ENCODE measurements at places on chromosomes 3 and 15.

- no peak for DNase-seq
These were observed 744.0 kb upstream of the SGO1 start for GRCh38 chr3:20930034-20930433.

DNA sequence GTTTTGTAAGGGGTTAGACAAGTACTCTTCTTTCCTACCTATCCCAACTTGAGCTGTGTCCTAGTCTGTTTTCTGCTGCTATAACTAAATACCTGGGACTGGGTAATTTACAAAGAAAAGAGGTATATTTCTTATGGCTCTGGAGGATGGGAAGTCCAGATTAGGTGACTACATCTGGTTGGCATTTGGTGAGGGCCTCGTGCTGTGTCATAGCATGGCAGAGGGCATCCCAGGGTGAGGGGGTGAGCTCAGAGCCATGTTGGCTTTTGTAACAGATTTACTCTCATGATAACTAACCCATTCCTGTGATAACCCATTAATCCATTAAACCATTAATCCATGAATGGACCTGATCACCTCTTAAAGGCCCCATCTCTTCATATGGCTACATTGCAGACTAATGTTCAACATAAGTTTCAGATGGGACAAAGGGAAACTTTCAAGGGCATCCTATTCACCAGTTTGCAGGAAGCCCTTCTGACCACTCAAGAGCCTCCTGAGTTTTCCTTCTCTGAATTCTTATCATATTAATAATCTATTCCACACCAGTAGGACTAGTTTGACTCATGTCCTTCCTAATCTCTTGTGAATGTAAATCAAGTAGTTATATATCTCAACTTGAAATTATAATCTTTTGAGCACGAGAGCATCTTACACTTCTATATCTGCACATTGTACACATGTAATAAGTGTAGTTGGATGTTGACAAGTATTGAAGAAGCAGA, 185.7 kb upstream of the ZPLD1 start:
- DNase-seq = no peak

- no peak for DNase-seq
These were observed 18.8 kb downstream of the ZBBX start for GRCh38 chr3:167361306-167361705.

DNA sequence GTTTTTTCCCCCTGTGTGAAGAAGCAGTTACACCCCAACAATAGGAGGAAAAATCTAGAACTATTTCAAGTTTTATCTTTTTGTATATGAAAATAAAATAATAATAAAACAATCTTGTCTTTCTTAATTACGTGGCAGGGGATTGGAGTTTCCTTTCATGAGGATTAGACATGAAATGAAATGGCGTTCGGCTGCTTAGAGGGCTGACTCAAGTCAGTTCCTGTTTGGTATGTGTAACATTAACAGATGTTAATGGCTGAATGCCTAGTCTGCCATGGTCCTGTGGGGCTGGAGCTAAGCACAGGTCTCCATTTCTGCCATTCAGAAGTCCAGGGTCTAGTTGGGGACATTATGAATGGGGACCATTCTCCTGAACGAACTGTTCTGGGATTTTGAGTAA, 3.1 kb upstream of the EXOG start:
- DNase-seq = no peak

DNA sequence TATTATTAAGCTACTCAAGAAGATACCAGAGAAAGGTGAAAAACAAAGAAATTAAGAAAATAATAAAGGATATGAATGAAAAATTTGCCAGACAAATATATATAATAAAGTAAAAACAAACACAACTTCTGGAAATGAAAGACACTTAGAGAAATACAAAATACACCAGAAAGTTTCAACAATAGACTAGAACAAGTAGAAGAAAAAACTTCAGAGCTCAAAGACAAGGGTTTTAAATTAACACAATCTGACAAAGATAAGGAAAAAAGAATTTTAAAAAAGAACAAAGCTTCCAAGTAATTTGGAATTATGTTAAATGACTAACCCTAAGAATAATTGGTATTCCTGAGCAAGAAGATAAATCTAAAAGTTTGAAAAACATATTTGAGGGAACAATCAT, 135.3 kb downstream of the PLCH1 start:
- DNase-seq = no peak

DNA sequence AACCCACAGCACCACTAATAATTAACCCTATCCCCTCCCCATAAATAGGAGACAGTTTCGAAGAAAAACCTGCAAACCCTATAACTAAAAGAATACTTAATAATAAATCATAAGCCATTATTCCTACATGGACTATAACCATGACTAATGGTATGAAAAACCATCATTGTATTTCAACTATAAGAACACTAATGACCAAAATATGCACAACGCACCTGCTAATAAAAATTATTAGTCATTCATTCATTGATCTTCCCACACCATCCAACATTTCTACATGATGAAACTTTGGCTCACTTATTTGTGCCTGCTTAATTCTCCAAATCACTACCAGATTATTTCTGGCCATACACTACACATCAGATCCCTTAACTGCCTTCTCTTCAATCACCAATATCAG, 16.6 kb downstream of the AQP9 start:
- DNase-seq = no peak

DNA sequence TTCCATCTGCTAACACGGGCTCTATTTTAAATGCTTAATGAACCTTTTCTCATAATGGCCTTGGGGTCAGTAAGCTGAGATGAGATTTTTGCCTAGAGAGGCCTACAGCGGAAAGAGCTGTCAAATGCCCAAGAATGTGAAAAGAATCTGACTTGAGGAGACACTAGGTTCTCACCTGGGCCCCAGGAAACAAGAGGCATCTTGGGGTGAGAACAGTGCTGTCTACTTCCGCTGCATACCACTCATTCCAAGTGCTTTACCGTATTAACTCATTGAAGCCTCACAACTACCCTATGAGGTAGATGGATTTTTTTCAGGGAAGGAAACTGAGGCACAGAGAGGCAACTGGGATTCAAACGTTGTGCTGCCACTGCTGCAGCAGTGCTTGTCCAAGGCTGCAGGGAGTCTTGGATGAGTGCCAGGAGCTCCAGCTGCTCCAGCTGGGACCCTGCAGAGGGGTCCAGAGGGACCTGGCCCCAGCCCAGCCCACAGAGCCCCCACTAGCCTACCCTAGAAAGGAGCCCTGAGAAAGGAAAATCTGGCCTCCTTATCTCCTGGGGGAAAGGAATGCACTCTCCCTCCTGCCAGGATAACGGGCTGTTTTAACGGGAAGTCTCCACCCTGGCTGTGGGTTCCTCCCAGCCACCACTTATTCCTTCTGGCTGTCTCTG, 68.4 kb downstream of the SLC12A8 start:
- no peak for DNase-seq

- no peak for DNase-seq
These were observed 54.6 kb downstream of the CAPN3 start for GRCh38 chr15:42413920-42414319.

DNA sequence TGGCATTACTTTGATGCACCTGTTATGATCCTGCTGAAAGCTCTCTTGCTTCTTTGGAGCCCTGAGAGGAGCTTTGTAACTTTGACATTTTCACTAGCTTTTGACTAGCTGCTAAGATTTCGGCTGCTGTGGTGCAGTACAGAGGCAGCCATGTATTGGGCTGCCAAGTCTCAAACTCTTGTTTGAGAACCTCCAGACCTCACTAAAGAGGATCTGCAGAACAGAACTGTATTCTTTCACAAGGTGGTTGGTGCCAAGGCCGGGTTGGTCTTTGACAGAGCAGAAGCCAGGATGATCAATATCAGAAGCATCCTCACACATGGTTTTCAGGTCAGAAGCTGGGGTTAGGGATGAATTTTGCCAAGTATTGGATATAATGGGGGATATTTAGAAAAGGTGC, 34.6 kb upstream of the GOLGA8B start:
- DNase-seq = no peak

DNA sequence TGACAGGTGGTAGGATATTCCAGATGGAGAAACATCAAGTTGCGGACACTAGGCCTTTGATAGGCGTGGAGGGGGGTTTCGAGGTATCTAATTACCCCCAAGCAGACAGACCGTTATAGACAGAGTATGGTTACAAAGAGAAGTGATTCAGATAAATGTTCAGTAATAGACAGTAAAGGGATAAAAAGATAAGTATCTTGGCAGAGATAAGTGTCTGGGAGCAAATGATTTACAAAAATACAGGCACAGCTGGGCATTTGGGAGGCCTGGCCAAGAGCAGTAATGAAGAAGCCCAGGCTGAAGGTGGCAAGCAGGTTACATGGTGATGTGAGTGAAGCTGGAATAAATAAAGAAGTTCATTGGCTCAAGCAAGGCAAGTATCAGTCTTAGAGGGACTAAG, 659 bp upstream of the MYH15 start:
- DNase-seq = no peak

DNA sequence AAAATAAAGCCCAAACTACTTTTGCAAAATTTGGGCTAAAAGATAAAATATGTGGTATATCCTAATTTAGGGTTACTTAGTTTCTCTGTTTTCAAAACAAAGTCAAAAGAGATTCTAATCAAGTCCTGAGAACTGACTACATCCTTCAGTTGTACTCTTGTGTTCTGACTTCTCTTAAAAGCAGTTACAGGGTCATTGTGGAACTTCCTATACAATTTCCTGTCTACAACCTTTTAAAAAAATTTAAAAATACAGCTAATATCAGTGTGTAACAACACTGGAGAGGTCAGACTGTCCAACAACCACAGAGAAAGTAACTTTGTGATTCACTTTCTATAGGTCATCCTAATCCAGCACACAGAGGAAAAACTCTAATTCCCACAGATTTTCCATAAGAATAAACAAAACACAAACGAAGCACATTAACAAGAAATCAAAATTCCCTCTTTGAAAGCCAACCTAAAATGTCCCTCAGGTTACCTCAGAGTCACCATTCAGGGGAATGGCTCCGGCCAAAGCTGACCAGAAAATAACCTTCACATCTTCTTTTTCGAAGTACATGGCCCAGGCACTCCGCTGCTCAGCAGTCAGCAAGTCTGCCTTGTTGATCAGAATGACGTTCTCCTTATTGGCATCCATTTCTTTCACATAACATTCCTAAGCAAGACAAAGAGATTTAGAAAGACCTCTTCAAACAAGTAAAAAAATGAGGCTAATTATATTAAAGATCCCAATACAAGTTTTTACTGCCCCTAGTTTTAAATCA, 13.3 kb downstream of the LSG1 start:
- no peak for DNase-seq

DNA sequence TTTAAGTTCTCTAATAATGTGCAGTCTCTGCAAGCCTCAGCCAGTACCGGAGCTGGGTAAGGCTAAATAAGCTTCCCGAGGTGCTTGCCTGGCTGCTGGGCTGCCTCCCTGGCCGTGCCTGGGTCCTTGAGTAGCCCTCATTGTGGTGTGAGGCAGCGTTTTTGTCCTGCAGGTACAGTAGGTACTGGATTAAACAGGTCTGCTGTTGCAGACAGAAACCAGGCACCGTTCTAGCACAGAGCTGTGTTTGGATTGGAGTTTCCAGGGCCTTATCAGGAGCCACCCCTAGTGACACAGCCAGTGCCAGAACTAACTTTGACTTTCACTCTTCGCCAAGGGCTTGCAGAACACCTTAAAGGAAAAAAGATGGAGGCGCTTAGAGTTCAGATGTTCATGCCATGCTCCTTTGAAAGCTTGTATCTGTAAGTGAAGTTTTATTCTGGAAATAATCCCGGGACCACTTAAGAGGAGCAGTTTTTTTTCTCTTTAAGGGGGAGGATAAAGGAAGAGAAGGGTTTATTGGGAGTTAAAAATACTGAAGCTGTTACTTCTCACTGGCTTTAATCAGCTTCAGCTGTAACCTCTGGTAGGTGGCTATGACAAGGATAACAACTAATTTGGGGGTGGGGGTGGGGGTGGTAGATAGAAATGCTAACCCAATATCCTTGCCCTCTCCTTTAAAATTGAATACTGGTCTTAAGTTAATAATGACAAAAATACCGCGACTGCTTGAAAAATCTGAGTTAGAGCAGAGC, 126.8 kb downstream of the MITF start:
- no peak for DNase-seq

GRCh38 chr3:152071924-152072323, 196.8 kb upstream of the MBNL1 start:
- DNase-seq = no peak

DNA sequence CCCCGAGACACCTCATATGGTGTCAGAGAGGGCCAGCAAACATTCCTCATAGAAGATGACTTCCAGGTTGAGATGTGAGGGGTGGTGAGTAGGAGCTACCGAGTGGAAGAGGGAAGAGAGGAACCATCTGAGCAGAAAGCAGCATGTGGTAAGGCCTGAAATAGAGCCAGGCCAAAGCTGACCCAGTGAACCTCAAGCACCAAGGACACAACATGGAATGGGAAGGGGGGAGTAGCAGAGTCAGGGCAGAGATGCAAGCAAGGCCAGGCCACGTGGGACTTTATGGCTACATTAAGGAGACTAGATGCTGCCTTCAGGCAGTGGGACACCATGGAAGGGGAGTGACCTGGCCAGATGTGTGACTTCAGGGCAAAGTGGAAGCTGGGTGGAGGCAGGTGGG, 38.3 kb upstream of the WNT5A start:
- no peak for DNase-seq

DNA sequence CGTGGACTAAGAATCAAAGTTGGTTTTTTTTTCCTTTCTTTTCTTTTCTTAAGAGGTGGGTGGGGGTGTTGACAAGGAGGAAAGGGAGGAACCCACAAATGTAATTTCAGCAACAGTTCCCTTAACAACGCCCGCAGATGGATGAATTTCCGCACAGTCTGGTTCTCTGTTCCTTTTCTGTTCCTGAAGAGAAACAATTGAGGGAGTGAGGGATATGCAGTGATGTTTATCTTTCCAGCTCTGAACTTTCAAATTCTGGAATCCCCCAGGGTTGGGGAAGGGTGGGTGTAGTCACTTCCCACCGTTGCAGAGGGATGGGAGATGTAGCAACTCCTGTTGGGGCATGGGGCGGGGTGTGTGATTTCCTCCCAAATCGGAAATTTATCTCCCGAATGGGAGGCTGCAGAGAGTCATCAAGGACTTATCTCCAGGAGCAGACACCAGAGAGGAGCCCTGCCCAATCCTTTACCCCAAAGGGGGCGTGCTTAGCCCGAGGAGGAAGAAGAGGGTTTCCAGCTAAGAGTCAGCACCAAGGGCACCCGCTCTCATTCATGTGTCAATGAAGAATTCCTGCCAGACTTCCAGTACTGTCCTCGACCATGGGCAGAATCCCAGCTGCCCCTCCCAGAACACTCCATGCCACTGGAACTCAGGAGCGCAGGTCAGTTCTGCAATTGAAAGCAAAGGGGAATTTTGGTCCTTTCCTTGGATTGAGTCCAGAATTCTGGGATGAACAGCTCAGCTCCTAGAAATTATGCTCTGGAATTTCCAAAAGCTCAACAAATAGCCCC, 35.0 kb upstream of the CFAP161 start:
- no peak for DNase-seq

- no peak for DNase-seq
These were observed 22.2 kb upstream of the BLM start for GRCh38 chr15:90694987-90695386.

Measured in DND-41 (cell line).